ENCODE measurements at places on chromosomes 5 and 9.

DNA sequence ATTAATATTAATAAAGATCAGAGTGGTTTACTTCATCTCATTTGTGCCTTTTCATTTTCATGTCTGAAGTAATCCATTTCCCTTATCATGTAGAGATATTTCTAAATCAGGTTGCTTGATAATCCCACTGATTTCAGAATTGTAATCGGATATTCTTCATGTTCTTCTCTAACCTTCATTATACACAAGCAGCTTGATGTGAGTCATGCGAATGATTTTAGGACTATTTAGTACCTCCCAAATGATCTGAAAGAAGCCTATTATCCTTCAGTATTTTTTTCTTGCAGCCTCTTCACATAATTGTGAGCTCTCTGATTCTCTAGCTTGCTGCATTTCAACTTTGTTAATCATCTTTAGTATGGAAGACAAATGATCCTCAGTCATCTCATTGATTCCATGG is 182.0 kb downstream of the GIN1 start:
- no peak for DNase-seq

DNA sequence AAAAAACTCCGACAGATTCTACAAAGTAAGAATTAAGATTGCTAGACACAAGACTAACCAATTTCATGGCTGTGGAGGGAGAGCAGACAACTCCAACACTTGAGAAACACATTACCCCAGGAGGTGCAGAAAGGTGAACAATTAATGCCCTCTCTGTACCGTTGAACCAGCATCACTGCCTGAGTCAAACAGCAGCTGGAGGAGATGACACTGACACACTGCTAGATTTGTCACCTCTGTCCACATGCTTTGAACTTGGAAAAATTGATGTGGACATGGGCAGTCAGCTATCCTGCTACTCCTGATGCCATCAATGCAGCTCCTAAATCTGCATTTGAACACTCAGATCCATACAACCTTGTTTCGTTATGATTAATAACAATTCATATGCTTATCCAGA is 51.7 kb downstream of the GPBP1 start:
- no peak for DNase-seq

GRCh38 chr9:35481347-35481975 is 8.4 kb upstream of the RUSC2 start:
- no peak for DNase-seq

- DNase-seq, result no peak
These were observed 16.6 kb upstream of the WHRN start for GRCh38 chr9:114521846-114522245.

DNA sequence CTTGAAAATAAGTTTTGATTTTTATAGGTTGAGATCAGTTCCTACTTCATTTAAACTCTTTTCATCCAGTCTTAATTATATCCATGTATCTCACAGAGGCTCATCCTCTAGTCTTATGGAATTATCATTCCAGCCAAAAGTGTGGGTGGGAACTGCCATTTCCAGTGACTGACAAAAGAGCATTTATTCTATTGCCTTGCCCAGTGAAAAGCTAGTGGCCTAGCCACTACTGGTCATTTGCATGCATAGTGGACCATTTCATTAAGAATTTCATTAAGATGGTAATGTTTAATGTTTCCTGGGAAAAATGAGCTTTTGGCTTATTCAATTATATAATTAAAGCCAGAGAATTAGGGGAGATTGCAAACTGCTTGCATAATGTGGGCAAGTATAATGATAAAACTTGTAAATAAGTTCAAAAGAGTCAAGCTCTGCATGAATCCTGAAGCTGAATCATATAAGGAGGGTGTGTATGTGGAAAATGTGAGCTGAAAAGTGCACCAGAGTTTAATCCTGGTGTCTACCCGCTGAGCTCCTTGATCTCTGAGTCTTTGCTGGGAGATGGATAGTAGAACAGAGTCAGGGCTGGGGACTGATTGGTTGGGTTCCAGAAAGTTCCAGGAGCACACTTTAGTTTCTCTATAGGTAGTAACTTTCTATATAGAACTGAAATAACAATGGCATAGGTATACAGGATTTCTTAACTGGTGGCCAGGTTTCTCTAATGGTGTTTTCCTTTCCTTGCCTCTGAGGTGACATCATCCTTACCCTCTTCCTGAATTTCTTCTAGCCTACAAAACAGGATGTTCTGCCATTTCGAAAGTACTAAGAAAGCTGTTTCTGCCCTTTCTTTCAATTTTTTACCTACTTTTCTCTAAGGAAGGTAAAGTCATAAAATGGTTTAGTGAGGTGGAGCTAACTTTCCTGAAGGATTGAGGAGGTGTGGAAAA is 78.5 kb downstream of the KIF4B start:
- no peak for DNase-seq

GRCh38 chr9:122551371-122551770 is 1.5 kb upstream of the OR1N2 start:
- DNase-seq, result no peak

DNA sequence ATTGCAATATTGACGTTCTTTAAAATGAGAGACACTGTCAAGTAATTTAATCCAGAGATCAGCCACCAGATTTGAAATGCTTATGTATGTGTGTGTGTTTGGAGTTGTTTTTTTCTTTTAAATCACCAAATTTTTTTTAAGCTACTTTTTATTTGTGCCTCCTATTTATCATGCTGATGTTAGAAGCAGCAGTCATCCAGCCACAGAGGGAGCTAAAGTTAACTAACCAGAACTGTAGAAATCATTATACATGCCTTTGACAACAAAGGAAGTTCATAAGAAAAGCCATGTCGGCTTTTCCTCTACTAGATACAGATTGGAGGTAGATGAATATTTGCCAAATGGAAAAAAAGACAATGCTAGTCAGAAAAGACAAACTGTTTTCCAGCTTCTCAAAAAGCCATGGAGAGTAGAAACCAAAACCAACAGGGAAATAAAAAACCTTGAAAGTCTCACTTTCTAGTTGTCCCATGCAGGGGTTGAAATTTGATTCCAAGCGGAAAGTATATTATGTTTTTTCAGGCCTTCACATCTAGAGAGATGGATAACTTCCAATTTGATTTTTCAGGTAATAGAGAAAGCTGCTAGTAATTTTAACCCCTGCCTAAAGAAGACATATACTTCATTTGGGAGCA is 4.5 kb downstream of the PURA start:
- DNase-seq, result no peak

DNA sequence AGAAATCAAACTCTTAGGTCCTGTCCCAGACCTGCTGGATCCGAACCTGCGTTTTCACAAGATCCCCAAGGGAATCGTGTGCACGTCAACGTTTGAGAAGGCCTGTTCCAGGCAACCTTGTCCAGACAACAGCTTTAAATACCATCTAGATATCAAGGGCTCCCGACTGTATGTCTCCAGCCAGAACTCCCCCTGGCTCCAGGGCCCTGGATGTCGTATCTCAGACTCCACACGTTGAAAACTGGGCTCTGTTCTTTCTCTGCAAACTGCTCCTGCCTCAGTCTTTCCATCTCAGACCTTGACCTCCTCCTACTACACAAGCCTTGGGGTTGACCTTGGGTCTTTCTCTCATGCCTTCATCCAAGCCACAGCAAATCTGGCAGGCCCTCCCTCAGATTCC is 5.8 kb upstream of the ENG start:
- DNase-seq, result no peak

DNA sequence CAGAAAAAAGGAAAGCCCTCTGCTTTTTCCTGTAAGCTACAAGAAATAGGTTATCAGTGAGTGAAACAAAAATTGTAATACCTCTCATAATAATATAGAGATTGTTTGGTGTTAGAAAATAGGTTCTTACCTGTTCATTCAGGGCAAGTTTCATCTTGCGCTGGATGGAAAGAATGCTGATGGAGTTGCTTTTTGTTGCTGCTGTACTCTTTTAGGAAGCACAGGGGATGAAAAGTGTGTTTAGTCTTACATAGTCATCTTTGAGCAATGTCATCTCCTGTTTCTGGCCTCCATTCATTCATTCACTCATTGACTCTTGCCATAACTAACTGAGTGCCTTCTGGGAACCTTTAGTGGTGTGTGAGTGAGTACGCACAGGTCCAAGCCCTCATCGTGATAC is 6.4 kb downstream of the ENTREP1 start:
- DNase-seq, result no peak

- DNase-seq, result no peak
These were observed 24.9 kb upstream of the ADRA1B start for GRCh38 chr5:159891371-159891770.

DNA sequence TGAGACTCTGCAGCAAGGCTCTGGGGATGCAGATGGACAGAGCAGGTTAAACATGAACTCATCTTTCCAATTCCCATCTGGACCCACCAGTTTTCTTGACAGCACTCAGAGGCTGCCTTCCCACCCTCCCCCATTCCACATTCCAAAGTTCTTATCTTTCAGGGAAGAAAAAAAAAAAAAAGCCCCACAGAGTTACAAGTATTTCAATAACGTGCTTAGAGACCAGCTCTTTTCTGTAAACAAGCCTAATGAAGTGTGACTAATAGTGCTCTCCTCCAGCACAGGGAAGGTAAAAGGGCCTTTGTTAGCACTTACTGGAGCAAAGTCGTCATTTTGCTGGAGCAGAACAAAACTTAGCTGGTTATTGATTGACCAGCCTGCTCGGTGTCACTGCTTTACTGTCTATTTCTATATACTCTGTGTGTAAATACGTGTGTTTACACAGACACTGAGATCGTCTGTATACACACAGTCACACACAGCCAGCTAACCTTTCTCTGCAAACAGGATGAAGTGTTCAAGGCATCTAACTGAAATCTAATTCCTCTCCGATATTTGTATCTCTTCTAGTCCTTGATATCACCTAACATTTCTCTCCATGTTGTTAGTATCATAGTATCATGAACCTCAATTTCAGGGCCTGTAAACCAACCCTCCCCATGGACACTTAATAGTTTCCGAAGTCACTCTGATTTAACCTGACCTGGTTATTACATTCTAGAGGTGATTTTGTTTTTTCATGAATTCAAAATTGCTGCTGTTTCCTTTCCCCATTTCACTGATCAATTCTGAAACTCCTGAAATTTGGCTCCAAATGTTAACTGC is 84.9 kb downstream of the ZNF608 start:
- DNase-seq, result no peak

GRCh38 chr9:126514037-126514821 is 99.5 kb upstream of the LMX1B start:
- peak; percentile 86 for DNase-seq

DNA sequence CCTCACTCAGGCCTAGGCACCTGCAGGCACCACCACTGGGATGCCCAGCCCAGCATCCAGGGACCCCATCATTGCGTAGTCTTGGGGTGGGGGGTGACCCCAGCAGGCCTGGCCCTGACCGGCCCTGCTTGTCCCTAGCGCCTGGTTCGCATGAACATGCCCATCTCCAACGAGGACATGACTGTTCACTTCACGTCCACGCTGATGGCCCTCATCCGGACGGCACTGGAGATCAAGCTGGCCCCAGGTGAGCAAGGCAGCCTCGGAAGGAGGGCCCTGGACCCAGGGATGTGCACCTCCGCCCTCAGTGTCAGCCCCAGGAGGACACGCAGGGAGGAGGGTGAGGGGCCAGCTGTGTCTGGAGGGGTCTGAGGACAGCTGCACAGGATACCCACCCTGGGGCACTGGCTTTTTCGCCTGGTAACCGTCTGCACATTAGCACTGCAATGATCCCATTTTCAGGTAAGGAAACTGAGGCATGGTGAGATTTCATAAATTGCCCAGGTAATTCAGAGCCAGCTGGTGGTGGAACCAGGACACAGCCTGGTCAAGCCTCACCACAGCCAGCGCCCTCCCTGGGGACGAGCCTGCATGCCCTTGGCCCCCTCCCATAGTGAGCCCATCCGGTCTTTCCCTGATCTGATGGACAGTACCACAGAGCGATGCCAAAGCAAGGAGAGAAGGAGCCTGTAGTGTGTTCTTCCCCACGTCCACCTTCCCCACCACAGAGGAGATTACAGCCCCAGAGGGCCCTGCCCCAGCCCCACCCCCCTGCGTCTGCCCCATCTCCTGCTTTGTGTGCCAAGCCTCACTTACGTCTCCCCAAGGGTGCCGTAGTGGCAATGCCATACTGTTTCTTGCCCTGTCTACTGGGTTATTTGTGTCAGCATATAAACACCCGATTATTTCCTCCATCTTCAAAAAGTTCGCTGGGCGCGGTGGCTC is 228.3 kb downstream of the CACNA1B start:
- no peak for DNase-seq

DNA sequence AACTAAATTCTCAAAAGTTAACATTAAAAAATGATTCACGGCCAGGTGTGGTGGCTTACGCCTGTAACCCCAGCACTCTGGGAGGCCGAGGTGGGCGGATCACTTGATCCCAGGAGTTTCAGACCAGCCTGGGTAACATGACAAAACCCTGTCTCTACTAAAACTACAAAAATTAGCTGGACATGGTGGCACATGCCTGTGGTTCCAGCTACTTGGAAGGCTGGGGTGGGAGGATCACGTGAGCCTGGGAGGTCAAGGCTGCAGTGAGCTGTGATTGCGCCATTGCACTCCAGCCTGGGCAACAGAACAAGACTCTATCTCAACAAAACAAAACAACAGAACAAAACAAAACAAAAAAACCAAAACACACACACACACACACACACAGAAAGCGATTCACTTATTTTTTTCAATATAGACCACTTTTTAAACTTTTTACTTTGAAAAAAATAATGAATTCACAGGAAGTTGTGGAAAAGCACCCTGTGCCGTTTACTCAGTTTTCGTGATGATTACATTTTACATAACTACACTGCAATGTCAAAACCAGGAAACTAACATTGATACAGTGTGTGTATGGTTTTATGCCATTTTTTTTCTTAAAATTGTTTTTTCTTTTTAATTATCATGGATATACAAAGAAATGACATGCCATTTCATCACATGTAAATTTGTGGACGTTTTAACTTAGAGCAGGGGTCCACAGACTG is 73.7 kb downstream of the TENT4A start:
- no peak for DNase-seq

DNA sequence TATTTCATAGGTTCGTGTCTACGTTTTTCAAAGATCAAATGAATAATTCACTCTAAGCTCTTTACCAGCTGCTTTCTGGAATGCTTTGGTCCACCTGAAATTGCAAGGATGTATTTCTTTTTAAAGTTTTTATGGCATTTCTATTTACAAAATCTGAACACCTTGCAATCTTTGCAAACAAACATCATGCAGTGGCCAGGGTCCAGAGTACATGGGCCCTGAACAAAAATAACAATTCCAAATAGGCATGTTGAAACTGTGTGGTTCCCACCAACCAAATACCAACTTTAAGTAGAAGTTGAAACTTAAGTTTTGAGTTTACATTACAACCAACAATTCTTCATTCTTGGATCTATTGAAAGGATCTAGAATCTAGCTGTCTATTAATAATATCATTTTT is 180.1 kb upstream of the FTMT start:
- DNase-seq, result no peak

DNA sequence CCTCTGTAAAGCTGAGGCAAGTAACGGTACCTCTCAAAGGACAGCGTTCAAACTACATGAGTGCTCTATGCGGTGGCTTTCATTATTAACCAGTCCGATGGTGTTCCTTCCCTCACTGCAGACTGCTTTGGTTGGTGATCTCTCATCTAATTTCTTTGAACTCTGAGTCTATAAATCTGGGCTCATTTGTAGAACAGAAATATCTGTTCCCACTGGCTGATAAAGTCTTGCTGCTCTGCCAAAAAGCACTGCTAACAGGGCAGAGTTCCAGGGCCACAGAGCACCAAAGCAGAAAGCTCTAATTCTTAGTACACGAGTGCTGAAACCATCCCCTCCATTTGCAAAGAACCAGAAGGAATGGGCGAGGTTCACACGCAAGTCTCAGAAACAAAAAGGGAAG is 81.9 kb downstream of the MED27 start:
- DNase-seq, result no peak
